ENCODE measurements at places on chromosomes 5 and 9.

GRCh38 chr9:20242510-20243189 lies 379.6 kb downstream of the MLLT3 start:
- DNase-seq, result no peak

GRCh38 chr5:91224969-91225368 lies 158.1 kb downstream of the ARRDC3 start:
- DNase-seq, result no peak

- no peak for DNase-seq
Measured at GRCh38 chr9:135991771-135992170, 30.6 kb upstream of the UBAC1 start.

GRCh38 chr5:147507480-147508126 lies 2.3 kb downstream of the DPYSL3 start:
- DNase-seq, result no peak

DNA sequence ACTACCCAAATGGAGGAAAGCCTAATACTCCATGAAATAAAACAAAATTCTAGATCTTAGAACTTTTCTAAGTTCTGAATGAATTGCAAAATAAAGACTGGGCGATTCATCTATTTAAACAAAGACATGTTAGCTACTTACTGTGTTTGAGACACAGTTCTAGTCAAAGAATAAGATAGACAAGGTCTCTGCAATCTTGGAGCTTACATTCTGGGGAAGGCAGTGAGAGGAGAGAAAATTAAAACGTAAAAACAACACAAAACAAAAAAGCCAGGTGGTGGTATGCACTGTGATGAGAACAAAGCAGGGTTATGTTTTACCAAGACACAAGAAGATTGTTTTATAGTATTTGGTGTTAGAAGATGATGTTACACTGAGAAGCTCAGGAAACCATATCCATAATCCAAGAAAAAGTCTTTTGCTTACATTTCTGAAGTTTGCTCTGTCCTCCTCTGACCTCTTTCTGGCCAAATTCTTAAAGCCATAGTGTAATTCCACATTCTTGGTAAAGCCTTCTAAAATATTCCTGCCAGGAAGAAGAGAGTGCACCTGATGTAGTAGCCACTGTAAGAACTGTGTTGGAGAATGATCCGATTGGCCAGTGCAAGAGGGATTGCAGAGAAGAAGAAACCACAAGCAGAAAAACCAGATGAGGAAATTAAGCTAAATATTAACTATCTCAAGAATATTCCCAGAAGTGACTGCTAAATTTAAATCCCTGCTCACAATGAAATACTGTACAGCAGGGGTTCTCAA lies 218.4 kb downstream of the PCSK1 start:
- DNase-seq, result no peak

DNA sequence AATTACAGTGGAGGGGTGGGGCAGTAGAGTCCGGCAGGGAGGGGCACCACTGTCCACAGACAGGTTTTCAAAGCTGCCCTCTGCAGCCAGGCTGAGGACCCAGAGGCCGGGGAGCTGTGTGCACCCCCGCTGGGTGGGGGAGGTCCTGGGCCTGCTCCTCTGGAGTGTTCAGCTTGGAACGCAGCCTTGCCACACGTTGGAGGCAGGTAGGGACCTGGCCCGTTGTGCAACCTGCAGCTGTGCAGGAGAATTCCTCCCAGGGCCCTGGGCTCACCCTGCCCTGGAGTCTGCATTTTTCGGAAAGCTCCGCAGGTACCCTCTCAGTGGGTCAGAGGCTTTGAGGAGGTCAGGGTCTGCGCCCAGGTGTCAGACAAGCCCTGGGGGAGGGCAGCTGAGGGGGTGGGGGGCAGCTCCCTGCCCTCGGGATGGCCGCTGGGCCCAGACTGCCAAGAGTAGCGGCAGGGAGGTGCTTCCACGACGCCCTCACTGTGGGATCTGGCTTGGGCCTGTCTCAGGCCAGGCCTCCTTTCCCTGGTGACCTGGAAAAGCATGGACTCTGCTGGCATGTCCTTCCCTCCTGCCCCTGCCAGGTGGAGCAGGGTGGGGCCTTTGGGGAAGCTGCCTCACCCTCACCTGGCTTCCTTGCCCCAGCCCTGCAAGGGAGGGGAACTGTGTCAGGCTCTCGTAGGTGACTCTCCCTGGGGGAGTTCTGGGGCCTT lies 29.5 kb downstream of the RXRA start:
- no peak for DNase-seq

DNA sequence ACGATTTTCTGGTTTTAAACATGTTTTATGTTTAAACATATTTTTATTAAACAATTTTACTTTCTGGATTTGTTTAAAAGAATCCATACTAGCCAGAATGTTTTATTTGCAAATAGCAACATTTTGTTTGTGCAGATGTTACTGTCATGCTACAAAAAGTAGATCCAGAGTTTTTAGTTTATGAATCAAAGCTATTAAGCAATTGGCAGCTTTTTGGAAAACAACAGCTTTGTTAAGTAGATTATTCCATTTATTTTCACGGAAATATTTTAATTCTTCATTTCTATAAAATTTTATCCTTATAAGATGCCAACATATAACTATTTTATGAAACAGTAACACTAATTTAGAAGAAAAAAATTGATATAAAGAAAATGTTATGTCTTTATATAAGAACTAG lies 60.9 kb downstream of the DROSHA start:
- no peak for DNase-seq

- DNase-seq, result peak; percentile 1
Measured at GRCh38 chr5:59768152-59769040, 125.1 kb downstream of the PDE4D start.

GRCh38 chr5:177133096-177133852 lies at the start of gene NSD1:
NSD1 (plus strand) TSS chr5:177133773; CDS start chr5:177135104, 1,331 bp downstream.
- peak; percentile 88 for DNase-seq

GRCh38 chr9:38039907-38040682 lies 28.9 kb downstream of the SHB start:
- no peak for DNase-seq
